ENCODE measurements at places on chromosomes 7 and 10.

DNA sequence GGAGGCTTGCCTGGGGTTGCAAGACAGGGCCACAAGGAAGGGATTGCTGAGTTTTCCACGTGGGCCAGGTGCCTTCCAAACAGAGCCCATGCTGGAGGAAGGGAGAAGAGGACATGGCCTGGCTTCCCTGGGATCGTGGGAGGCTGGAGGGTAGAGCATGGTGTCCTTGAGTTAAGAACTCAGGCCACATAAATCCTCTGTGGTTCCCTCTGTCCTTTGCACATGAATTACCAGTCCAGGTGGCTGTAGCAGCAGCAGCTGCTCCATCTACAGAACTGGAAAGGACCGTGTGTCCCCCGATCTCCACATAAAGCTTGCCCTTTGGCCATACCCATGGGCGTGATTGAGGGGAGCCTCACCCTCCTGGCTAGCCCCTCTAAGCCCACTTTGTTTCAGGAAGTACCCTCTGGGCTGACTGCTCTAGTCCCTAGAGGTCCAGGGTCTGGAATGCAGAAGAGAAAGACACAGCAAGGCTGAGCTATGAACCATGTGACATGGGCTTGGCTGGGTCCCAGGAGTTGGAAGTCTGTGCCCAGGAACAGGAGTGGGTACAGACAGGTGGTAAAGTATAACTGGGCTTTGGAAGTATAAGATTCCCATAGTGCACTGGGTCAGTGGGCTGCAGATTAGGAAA is 84.9 kb downstream of the C10orf105 start:
- no peak for DNase-seq

DNA sequence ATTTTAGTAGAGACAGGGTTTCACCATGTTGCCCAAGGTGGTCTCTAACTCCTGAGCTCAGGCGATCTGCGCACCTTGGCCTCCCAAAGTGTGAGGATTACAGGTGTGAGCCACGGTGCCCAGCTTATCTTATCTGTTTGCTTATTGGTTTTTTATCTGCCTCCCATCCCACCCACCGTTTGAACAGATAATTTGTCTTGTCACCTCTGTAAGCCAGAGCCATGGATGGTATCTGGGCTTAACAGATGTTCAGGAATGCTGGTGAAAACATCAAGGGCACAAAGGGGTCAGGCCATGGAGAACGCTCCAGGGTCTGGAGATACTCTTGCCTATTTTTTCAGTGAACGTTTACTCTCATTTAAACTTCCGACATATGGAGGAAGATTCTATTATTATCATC is 12.0 kb upstream of the NDST2 start:
- no peak for DNase-seq

DNA sequence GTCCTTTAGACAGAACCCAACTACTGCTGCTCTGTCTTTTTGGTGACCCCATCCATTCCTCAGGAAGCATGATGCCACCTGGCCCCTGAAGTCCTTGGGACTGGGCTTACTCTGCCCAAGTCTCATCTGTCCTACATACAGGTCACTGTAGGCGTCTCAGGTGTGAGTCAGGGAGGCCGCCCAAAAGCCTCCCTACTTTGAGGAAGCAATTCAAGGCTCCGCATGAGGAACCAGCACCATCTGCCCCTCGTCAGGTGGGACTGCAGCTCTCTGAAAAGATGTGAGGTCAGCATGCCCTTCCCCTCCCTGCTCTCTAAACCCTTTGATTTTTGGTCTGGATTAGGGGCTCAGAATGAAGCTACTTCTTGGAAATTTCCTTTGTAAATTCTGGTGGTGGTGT is 354.8 kb downstream of the CXCL12 start:
- no peak for DNase-seq

GRCh38 chr7:87218796-87219544 is 562 bp downstream of the TMEM243 start:
- no peak for DNase-seq

GRCh38 chr10:101217044-101217425 is 12.2 kb downstream of the LBX1 start:
- no peak for DNase-seq
